A172 (cell line): ENCODE measurements at places on chromosomes 1 and 21.

GRCh38 chr1:36055706-36056105, 28.2 kb upstream of the TEKT2 start:
- no peak for DNase-seq

DNA sequence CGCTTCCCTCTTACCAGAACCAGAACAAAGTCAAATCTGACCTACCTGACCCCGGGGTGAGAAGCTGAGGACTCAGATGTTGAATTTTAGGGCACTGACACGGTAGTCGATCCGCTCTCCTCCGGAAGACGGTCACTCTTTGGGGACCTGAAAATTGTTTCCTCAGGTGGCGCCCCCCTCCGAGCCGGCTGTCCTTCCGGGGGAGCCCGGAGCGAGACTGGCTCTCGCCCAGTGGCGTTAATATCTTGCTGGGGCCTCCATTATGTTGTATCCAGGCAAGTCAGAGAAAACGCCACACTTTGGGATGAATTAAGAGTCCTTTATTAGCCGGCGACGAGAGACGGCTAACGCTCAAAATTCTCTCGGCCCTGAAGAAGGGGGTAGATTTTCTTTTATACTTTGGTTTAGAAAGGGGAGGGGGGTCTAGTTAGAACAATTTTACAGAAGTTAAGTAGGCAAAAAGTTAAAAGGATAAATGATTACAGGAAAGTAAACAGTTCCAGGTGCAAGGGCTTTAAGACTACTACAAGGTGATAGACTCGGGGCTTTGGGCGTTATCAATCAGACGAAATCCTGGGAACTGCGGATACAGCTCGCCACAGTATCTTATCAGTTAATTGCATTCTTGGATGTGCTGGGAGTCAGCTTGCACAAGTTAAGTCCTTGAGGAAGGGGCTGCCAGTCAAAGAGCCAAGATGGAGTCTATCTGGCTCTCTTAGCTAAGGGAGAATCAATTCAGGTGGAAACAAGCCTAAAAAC, 269.5 kb downstream of the DSCAM start:
- no peak for DNase-seq

DNA sequence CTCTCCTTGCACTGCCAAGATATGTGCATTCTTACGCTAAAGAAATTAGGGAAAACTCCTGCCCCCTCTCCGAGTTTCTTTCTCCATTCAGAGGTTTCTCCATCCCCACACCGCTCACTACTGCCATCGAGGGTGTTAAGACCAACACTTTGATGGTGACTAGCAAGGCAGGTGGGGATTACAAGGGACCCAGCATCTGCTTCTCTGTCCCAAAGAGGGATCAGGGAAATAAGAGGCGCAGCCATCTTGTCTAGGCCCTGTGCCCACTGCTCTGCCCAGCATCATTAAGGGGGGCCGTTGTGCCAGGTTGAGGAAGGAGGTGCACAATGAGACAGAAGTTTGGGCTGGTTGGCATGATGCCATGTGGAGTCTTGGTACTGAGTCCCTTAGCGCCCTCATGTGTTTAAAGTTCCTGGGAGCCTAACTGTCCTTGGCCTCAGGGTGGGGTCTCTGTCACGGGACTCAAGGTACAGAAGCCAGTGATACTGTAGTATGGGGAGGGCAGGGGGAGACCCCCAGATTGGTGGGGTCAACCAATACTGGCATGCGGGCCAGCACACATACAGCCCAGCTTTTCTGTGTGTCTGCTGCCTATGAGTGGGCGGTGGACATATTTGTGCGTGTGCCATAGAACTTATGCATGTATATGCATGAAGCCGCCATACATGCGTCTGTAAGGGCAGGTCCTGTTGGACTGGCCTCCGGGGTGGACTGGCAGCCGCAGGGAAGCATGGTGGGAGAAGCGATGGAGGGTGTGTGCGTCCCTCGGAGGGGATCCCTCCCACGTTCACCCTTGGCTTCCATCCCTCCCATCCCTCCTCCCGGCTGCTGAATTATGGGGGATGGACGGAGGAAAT, 5.5 kb downstream of the EFNA3 start:
- DNase-seq = peak; percentile 60

DNA sequence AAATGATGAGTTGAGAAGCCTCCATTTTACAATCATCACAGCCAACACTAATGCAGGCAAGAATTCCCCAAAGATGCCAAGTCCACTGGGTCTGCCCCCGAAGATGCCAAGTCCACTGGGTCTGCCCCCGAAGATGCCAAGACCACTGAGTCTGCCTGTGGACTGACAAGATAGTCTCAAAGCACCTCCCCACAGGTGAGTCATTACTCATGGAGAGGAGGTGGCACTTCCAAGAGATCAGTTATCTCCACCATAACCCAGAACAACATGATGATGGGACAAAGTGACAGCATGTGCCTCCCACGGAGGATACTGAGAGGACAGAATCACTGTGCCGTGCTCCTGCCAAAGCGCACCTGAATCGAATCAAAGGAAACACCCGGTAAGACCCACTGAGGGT, 4.8 kb downstream of the PTTG1IP start:
- DNase-seq = no peak

- DNase-seq = no peak
Observed at GRCh38 chr1:116321766-116322175, 51.3 kb upstream of the ATP1A1 start.

DNA sequence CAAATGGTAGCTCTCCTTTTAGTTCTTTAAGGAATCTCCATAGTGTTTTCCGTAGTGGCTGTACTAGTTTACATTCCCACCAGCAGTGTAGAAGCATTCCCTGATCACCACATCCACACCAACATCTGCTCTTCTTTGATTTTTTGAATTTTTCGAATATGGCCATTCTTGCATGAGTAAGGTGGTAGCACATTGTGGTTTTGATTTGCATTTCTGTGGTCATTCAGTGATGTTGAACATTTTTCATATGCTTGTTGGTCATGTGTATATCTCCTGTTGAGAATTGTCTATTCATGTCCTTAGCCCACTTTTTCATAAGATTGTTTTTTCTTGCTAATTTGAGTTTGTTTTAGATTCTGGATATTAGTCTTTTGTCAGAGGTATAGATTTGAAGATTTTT, 84.6 kb upstream of the B3GALT2 start:
- peak; percentile 38 for DNase-seq

GRCh38 chr1:166119471-166119965, 47.3 kb downstream of the FAM78B start:
- no peak for DNase-seq

GRCh38 chr1:3015744-3016143, 5.5 kb upstream of the ACTRT2 start:
- no peak for DNase-seq

DNA sequence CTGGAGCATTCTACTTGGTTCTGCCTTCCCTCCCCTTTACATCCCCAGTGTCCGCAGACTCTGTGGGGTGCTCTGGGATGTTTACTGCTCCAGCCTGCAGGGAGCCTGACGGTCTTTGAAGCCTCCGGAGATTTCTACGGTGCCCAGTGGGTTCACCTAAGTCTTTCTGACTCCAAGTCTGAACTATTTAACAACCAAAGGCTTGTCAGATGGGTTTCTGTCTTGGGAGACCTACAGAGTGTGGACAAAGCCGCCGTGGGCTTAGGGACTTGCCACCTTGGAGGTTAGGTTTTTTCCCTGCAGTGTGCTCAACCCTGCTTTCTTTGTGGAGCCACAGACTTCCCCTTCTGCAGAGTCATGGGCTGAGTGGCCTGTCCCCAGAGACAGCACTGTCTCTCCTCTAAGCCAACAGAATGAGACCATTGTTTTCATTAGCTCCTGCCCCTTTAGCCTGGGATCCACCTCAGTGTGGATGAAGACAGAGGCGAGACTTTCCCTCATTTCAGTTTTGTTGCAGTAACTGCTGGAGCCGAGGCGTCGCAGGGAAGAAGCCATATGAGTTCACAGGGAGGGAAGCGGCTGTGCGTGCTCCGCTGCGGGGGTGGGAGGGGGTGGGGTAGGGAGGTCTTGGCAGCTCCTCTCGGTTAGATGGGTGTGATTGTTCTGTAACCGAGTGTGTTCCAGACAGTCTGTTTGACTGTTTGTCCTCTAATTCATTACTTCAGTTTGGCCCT, 120.7 kb downstream of the CNIH3 start:
- no peak for DNase-seq

DNA sequence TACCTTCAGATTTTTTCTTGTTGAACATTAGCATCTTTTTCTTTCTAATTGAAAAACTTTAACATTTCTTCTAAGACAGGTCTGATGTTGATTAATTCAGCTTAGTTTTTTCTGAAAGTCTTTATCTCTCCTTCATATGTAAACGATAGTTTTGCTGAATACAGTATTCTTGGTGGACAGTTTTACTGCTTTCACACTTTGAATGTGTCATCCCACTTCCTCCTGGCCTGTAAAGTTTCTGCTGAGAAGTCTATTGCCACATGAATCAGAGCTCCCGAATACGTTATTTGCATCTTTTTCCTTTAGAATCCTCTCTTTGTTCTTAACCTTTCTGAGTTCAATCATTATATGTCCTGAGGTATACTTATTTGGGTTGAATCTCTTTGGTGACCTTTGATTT, 344.2 kb downstream of the OLFM3 start:
- DNase-seq = no peak

DNA sequence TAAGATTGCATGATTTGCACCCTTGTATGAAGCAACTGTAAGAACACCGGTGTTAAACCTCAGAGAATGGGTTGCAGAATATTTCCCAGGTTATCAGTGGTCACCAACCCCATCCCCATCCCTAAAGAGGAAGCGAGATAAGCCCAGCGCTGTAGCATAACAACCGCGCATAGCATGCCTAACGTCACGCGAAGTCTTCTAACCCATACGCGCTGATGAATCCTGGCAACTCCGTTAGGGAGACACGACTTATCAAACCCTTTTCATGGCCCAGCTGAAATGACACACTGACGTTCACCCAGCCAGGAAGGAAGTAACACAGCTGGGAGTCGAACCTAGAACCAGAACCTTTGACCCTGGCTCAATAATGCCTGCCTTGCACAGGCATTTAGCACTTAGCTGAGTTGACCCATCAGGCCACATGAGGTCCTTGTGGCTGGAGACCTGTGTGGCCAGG, 24.2 kb downstream of the TMEM51 start:
- no peak for DNase-seq

GRCh38 chr1:19938472-19938871, 15.1 kb upstream of the PLA2G2E start:
- no peak for DNase-seq

DNA sequence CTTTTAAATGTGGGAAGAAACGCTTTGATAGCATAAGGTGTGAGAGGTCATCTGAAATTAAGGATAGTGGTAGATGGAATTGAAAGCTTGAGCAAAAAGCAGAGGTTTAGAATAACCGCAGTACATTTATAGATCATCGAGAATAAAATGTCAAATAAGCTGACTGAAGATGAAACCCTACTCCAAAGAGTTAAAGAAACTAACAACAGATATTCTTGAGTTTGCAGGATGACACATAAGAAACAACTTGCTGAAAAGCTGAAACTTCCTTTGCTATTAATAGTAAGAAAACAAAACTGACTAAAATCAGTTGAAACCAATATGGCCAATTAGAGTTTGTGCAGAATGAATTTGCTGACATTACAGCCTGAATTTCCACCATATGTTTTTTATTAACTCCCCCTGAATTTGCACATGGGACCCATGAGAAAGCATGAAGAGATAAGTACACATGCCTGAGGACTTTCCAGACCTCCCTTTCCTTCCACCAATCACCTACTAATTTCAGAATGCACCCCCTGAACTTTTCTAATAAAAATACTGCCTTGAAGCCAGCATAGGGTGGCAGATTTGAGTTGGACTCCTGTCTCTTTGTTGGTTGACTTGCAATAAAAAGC, 1.7 kb upstream of the C1orf185 start:
- DNase-seq = no peak

DNA sequence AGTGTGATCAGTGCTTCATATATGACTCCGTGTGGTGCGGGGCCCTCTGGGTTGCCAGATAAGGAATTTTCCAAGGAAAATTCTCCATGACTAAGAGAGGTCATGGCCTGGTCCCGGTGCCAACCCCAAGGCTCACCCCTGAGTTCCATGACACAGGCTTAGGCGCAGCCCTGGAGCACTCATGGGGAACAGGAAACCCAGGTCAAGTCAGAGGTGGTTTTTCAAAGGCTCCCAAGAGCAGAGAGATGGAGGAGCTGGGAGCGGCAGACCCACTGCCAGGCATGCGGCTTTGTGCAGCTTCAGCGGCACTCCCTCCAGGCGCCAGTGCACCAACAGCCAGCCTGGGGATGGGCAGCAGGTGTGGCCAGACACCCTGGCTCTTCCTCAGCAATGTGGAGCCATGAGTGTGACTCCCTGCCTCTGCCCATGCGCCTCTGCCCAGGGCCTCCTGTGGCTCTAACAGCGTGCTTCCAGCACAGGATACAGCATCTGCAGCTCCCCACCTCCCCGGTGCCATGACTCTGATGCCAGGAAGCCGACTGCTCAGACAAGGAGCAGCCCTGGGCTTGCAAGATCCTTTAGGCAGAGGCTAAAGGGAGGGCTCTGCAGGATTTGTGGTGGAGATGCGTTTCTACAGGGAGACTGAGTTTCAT, 47.3 kb downstream of the GPR161 start:
- DNase-seq = no peak

DNA sequence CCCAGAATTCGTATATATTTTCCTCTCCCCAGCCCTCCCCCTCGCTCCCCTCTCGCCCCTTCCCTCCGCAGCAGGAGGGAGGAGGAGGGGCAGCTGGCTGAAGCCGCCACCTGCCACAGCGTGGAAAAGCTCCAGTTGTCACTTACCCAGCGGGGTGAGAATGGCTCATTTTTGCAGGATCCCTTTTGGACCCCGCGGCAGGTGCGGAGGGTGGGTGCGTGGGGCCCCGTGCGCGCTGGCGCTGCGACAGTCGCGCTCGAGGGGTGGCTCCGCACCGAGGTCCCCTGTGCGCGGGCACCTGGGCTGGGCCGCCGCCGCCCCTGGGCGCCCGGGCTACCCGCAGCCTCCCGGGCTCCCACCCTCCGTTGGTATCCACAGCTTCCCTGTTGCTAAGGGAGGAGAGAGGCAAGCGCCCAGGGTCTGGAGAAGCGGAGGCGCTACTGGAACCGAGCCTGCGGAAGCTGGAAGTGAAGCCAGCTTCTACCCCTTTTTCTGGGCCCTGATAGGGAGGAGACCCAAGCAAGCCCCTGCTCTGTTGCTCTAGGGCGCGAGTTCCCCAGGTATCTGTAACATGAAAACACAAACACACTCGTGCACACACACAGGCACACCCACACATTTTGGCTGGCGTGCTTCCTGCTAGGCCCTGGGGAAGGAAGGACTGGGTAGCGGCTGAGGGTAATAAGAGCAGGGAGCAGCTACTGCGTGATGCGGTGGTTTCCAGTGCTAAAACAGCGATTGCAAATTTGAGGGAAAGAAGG, at the start of gene ERICH3:
Gene ERICH3 (minus strand): TSS at position 442 of the 761 bp plus-strand sequence. CDS start 273 bp downstream, at position 169.
- DNase-seq = no peak

GRCh38 chr21:46154955-46155513, 345 bp downstream of the FTCD start:
- DNase-seq = no peak

GRCh38 chr1:244988521-244988920, 124.2 kb upstream of the HNRNPU start:
- DNase-seq = no peak

- DNase-seq = no peak
Observed at GRCh38 chr1:184276416-184276815, 110.4 kb upstream of the C1orf21 start.
